Fibroblast of mammary gland (primary cell): ENCODE measurements at places on chromosomes 2 and 18.

DNA sequence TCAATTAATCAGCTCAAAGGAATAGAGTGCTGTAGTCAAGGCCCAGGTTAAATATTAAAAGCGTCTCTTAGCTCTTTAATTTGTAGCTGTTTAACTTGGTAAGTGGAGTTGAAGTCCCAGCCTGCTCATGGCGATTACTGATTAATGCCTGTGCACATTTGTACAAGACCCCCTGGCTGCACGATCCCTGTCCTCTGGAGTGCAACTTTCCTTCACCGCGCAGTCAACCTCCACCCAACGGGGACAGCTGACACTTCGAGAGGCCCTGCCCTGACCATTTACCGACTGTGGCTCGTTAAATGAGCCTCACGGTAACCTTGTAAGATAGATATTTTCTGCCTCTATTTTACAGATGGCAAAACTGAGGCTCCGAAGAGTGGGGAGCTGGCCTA, 5.5 kb upstream of the CYS1 start:
- DNase-seq = no peak

DNA sequence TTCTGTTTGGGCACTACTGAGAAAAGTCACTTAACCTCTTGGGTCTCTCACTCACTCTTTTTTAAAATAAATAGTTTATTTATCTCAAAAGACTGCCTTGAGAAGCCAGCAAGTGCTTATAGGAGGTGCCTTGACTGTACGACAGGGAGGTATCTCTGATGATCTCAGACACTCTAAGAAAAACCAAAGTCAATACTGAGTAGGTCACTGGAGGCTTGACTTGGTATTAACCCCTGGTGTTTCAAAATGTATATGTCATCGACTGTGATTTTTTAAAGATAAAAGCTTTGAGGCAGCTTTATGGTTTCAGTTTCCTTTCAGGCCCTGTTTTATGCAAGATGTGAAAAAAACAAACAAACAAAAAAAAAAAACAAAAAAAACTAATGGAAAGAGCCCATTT, 33.7 kb downstream of the MREG start:
- DNase-seq = no peak

DNA sequence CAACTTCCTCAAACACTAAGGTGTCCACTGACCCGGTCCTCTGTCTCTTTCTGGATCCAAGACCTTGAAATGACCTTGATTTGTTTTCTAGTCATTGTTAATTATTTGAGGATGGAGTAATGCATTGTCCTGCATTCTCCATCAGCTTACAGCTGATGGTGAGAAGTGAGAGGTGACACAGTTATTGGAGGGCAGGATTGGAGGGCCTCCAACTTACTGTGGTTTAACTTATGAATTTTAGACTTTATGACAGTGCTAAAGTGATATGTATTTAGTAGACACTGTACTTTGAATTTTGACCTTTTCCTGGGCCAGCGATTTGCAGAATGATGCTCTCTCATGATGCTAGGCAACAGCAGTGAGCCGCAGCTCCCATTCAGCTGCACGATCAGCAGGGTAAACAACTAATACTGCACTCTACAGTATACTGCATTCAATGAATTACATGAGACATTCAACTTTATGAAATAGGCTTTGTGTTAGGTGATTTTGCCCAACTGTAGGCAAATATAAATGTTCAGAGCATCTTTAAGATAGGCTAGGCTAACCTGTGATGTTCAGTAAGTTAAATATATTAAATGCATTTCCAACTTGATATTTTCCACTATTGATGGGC, 200.0 kb upstream of the MEX3C start:
- DNase-seq = no peak

DNA sequence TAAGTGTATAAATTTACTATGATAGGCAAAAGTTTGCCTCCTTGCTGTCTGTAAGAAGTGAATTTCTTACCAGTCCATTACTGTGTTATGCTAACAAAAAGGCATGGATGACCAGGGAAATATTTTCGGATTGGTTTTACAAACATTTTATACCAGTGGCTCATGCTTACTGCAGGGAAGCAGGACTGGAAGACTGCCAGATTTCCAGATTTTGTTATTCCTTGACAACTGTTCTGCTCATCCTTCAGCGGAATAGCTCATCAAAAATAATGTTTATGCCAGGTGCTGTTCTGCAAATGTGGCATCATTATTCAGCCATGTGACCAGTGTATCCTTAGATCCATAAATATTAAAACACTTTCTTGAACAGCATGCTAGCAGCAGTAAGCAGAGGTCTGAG, 40.4 kb upstream of the NETO1 start:
- DNase-seq = peak; percentile 0

DNA sequence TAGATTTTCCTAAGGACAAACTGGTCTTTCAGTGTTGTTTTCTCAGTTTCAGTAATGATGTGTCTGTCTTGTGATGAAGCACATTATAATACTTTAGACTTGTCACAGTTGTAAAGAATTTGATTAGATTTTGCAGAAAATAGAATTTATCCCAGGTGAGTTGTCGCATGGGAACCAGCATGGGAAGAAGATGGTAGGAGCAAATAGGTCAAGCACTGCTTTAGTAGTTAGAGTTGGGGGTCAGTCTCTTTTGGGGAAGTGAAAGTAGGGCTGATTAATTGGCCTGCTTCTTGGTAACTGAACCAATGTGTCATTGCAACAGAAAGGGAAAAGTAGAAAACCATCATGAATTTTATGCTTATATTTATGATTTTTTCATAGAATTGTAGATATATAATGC, 153.2 kb upstream of the MYO3B start:
- DNase-seq = no peak

DNA sequence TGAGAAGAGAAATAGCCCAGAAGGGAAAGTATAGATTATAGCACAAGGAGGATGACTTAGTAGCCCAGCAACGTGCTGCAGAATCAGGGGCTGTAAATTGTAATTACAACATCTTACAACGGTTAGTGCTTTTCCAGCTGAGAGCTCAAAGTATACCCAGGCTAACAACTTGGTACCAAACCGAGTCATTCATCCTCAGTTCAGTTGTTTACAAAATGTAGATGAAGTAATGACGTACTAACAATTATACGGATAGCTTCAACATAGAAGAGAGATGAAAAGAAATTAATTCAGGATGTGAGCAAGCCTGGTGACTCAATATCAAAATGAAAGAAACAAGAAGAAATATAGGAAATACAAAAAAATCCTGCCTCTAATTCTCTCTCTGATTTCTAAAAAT, 99.2 kb downstream of the DYNAP start:
- DNase-seq = peak; percentile 82

DNA sequence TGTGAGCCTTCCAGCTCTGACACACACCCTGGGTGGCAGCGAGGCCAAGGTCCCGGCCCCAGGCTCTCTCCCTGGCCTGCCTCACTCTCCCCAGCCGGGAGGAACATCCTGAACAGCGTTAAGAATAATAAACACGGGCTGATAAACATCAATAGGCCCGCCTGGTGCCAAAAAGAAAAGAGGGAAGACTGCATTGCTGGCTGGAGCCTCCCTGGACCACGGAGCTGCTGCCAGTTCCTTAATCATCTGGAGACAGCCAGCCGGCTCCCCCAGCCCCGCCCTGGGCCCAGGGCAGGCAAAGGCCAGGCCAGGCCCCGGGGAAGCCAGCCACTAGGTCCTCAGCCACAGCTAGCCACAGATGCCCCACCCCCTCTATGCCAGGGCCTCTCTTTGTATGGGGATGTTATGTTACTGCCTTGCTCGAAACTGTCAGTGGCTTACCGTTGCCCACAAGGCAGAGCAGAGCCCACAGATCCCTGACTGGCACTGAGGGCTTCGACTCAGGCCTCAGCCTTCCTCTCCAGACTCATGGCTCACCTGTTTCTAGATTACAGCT, 293.7 kb downstream of the DYSF start:
- no peak for DNase-seq

DNA sequence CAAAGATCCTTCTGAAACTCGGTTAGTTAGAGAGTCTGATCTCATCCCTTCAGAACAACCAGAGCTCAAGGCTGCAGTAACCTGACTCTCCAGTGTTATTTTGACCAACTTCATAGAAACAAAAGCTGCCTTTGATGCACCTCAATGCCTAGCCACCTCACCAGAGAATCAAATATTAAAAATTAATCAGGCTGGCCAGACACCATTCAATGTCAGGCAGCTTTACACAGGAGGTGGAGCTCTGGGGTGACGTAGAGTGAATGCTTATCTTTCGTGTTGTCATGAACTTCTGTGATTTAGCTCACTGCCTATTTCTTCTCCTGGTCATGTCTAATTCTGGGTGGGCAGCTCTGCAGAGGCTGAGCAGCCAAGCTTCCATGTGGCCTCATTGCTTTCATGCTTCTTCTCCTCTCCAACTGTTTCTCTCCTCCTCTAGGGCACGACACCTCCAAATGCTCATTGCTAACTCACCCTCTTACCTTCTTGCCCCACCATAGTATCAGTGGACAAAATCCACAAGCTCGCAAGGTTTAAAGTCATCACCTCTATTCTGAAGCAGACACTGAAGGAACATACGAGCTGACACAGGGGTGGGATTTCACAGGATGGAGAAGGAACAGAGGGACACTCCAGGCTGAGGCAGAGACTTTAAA, 39.4 kb downstream of the AAK1 start:
- no peak for DNase-seq

DNA sequence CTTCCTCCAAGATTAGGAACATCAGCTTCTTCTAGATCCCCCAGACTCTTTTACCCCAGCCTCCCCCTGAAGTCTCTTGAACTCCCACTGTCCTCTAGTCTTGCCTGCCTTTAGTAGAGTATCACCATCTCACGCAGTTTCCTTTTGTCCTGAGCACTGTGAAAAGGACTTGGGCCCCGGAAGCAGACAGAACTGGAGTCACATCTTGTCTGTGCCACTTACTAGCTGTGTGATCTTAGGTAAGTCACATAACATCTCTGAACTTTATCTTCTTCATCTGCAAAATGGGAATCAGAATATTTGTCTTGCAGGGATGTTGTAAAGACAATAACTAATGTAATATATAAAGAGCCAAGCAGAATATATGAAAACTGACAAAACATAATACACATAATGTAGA, 8.4 kb upstream of the TRABD2A start:
- DNase-seq = no peak

- no peak for DNase-seq
Observed at GRCh38 chr2:99672766-99673350, 183.0 kb upstream of the REV1 start.

DNA sequence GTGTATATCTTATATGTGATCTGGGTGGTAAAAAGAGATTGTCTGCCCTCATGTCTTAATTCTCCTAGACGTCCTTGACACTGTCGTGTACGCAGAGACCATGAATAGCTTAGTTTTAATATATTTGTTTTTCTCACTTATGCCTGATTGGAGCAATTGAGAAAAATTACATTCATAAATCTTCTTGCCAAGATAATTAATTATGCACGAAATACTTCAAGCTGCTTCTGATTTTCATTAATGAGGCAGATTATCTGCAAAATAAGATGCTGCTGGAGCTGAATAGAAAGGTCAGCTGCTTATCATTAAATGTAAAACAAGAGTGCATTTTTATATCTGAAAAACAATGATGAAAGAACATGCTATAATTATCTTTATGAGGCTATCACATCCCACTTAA, 95.9 kb downstream of the CCDC141 start:
- DNase-seq = no peak

GRCh38 chr2:18169121-18169892, 290.8 kb downstream of the KCNS3 start:
- DNase-seq = no peak

DNA sequence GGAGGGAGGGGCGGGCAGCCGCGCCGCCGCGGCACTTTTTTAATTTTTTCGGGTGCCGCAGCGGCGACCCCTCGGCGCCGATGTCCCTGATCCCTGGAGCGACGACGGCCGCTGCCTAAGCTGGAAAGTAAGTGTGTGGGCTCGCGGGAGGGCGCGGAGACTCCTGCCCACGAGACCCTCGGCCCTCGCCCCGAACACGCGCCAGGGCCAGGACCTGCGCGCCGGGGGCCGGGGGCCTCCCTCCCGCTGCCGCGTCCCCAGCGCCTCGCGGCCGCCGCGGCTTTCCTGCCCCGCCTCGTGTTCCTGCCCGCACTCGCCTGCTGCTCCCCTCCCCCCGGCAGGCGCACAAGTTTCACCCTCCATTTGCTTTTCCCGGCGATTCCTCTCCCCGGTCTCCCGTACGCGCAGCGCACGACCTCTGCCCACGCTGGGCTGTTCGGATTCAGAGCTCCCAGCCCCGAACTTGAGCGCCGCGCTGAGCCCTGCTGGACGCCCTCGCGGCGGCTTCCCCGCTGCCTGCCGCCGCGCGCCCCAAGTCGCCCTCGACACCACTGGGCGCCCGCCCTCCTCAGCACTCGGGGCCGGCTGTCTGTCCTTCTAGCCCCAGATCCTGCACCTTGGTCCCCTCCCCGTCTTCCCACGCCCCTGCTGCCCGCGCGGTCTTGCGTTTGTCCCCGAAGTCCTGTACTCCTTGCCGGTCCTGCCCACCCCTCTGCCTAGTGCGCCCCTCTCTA, 507 bp downstream of the PKP4 start:
- DNase-seq = peak; percentile 58

DNA sequence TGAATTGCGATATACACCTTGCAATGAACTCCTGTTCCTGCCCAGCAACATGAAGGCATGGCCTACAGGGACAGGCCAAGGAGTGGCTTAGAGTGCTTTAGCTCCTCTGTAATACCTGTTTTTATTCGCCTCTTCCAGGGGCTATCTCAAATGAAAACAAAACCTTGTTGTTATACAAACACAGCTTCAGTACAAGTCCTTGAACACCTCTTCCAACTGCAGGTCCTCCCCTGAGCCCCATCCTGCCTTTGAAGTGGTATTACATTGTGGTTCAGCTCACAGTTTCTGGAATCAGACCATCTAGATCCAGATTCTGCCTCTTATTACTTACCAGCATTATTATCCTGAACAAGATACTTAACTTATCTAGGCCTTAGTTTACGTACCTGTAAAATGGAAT, 83.0 kb upstream of the HNRNPA3 start:
- no peak for DNase-seq

DNA sequence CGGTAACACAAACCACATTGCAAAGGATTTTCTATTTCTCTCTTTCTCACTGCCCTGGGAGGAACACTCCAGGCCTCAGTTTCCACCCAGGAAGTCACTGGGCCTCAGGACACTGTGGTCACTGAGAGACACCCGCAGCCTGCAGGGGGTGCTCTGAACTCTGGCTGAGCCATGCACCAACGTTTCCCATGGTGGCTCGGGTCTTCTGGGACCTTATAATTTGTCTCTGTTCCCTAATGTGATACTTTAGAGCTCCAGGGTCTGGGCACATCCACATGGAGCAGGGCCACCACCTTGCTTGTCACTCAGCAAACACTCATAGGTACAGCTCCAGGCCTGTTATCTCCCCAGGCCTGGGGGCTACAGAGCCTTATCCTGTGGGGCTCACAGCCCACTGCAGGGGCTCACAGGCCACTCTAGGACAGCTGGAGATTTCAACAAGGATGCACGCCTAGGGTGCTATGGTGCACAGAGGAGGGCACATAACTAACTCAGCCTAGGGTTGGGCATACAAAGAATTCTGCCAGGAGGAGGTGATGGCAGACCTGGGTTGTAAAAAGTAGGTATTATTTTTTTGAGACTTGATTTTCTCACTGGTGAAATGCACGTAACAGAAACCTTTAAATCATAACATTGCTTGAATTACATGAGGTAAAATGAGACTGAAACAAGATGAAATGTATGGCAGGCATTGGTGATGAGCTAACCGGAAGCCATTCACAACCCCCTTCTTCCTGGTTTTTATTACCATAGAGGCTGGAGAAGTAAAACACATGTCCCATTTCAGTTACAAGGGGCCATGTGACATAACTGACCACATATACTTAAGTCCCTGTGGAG, 3.0 kb upstream of the HS1BP3 start:
- DNase-seq = no peak
